Hematopoietic multipotent progenitor cell (in vitro differentiated cells): ENCODE measurements at places on chromosomes 6 and 20. TPM values are rescaled to one million over a fixed set of nuclear protein-coding genes. Genes with fewer than 3 reads are reported as not detected.

GRCh38 chr6:81894306-81894705 lies 141.8 kb upstream of the TENT5A start:
- no peak for DNase-seq

DNA sequence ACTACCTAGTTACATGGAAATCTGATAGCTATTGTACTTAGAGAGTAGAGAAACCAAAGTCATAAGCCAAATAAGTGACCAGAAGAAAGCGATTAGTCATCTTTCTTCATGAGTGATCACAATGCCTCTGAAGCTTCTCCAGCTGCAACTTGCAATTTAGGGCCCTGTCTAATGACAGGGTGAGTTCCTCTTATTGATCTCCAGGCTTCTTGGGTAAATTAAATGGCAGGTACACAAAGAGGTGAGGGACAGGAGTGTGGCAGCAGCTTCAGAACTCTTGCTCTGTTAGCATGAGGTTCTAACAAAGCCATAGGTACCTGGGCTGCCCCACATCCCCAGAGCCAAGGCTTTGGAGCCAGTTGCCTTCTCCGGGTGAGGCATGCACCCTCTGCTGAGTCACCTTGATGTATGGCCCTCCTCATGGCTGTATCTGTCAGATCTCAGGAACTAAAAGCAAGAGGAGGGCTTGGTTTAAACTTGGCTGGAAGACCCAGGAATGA lies 60.8 kb downstream of the PRDM1 start:
- DNase-seq, result no peak

DNA sequence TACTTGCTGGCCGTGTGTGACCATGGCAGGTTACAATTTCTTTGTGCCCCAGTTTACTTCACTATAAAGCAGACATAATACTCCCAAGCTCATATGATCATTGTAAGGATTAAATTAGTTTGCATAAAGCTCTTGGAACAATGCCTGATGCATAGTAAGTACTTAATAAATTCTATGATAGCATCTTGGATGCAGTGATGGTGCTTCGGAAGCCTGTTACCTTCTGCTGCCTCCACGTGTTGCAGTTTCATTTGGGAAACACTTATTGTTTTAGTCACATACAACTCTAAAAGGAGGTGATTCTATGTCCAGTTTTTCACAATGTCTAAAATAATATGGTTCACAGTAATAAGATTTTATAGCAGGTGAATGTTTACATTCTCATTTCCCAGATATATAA lies 343.9 kb downstream of the NRN1 start:
- DNase-seq, result no peak

Gene RBM24
- total RNA-seq, result under 0.01 TPM

DNA sequence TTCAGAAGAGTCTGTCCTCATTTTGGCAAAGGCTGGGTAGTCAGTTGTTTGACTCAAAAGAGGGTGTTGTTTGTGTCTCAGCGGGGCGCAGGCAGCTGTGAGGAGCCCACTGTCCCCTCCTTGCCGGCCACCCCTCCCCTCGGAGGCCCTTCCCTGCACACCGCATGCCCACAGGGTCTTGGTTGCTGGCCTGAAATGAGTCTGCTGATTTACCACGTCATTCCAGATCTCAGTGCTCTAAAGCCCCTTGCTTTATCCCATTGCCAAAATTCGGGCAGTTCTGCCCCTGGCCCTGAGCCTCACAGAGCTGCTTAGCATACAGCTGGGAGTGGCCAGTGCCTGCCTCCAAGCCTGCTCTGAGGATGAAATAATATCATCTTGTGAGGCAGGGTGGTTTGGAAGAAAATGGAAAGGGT lies 220.7 kb downstream of the UST start:
- DNase-seq, result no peak

DNA sequence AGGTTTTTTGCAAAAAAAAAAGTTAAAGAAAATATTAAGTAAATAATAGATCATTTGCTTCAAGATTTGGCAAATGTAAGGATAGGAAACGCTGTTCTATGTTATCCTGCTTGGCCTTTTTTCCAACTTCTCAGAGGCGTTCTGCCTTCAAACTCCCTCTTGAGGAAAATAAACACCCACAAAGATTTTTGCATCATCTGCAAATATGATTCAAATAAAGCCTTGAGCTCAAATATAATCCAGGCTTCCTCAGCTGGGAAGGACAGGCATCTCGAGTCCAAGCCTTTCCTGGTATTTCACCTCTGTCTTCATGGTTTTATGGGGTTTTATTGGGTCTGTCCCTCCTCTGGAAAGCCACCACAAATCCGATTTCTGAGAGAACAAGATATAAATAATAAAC lies 67.7 kb upstream of the PTPN1 start:
- no peak for DNase-seq

- DNase-seq, result no peak
These were observed 331.8 kb downstream of the PRL start for GRCh38 chr6:21965016-21965415.

Gene C20orf141
- total RNA-seq, result not detected

Gene KCTD20
- total RNA-seq, result 49.3 TPM

GRCh38 chr6:108677894-108678293 lies 117.2 kb downstream of the FOXO3 start:
- no peak for DNase-seq

DNA sequence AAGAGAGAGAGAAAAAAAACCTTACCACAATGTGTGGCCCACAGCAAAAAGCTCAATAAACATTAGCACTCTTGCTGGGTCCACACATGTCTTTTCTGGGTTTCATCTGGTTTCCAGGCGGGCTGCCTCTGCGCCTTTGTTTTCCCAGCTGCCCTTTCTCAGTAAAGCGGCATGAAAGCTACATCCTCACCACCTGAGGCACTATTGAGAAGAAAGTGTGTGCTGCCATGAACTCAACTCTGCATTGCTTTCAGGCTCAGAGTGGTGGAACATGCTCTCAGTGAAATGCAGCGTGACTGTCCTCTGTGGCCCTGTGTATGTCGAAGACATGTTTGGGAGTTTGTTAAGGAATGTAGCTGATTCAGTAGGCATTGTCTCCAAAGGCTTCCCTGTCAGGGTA lies 102.3 kb downstream of the LYRM2 start:
- no peak for DNase-seq

Gene BANF2
- not detected for total RNA-seq

DNA sequence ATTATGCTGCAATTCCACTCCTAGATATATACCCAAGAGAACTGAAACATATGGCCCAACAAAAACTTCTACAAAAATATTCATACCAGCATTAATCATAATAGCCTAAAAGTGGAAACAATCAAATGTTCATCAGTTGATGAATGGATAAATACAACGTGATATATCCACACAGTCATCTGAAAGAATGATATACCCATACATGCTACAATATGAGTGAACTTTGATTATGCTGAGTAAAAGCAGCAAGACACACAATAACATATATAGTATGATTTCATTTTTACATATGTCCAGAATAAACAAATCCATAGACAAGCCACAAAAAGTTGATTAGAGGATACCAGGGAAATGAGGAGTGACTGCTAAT lies 30.7 kb downstream of the CDK19 start:
- no peak for DNase-seq

DNA sequence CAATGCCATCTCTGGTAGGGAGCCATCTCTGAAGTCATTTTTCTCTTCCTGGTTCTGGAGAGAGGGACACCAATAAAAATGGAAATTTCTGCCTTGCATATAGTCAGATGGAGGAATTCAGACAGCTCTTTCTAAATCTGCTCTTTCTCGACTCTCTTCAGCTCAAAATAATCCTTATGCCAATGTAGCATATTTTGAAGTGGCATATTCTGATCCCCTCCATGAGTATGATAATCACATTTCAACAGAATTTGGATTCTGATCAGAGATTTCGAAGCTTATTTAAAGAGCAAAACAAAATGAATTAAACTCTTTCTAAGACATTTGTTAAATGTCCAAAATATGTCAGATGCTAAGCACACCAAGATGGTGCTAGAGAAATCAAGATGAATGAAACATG lies 267.1 kb upstream of the BTBD3 start:
- DNase-seq, result no peak

GRCh38 chr6:109031416-109031815 lies 63.2 kb downstream of the SESN1 start:
- no peak for DNase-seq

GRCh38 chr6:78942446-78942845 lies 75.1 kb downstream of the IRAK1BP1 start:
- DNase-seq, result no peak

- DNase-seq, result peak; percentile 67
These were observed 66.6 kb downstream of the PREX1 start for GRCh38 chr20:48761023-48761785.

Gene CDSN
- total RNA-seq, result under 0.01 TPM

DNA sequence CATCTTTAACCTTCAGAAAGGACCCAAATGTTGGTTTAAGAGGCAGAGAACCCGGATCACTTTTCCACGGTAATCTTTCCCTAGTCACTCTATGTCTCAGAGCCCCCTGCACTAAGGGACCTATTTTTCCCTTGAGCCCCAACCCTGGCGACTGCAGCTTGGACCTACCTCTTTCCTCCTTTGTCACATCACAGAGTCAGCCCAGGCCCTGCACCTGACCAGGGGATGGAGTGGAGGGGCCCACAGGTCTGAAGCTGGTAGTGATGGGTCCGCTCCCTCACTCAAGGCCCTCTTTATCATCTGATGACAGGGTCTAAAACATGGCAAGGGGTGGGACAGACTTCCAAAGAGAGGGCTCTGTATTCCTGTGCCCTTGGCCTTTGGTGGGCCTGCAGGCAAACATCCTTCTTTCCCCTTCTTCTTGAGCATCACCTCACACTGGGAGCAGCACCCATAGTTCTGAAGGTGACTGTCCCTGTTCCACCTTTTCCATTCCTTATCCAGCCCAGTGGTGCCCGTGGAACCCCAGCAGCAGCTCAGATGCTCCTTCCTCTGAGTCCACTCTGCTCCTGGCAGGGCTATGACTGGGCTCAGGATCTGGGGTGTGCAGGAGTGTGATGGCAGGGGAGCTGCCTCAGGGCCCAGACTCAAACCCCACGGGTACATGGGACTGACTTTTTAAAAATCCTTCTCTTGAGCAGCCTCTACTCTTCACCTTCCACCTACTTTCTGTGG lies 6.3 kb downstream of the RAET1L start:
- DNase-seq, result no peak

DNA sequence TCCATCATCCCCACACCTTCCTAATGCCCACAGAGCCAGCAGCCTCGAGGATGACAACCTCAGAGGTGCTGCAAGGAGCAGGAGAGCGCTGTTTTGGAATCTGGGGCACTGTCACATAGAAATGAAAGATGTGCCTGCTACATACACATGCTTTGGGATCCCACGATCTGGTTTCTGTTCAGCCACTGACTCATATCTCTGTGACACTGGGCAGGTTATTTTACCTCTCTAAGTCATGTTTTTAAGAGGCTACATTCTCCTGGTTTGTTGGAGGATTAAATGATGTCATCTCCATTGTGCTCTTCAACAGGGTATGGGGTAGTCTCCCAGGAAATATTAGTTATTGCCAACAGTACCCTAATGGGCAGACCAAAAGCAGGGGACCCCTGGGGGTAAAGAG lies 32.6 kb upstream of the TAB2 start:
- DNase-seq, result no peak

- DNase-seq, result no peak
These were observed 1.3 kb downstream of the FLOT1 start for GRCh38 chr6:30741063-30741779.

Gene CFAP206
- under 0.01 TPM for total RNA-seq

DNA sequence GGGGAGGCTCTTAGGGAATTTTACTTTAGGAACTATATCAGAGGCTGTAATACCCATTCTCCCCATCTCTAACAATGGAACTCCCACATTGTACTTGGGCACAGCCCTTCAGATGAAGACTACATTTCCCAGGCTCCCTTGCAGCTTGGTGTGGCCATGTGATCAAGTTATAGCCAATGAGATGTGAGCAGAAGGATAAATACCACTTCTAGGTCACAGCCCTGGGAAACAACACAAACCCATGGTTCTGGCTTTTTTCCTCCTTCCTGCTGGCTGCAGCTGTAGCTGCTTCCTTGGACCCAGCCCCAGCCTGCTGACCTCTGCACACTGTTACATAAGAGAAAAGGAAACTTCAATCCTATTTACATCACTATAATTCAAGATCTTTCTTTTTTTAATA lies 445.9 kb upstream of the JARID2 start:
- peak; percentile 44 for DNase-seq

Gene LY6G6D
- total RNA-seq, result 1.6 TPM

DNA sequence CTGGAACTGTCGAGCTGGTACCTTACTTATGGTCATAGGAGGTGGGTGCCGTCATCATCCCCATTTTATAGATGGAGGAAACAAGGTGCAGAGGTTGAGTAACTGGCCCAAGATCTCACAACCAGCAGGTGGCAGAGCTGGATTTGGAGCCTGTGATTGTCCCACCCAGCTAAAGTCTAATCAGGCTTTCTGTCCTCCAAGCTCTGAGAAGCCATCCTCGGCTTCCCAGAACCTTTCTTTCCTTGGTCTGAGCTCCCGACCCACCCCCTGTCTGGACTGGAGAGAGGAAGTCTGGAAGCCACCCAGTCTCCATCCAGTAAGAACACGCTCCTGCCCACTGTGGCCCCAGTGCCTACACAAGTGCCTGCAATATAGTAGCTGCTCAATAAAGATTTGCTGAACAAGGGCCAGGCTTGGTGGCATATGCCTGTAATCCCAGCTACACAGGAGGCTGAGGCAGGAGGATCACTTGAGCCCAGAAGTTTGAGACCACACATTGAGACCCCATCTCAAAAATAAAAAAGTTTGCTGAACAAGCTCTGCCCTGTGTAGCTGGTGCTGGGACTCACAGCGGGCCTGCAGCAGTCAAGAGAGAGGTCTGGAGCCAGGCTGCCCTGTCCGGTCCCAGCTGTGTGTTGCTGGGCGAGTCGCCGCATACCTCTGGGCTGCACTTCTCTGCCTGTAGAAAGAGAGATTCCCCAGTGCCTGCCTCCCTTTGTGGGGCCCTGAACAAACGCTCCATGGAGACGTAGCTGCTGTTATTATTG lies 32.5 kb upstream of the DLGAP4 start:
- no peak for DNase-seq

DNA sequence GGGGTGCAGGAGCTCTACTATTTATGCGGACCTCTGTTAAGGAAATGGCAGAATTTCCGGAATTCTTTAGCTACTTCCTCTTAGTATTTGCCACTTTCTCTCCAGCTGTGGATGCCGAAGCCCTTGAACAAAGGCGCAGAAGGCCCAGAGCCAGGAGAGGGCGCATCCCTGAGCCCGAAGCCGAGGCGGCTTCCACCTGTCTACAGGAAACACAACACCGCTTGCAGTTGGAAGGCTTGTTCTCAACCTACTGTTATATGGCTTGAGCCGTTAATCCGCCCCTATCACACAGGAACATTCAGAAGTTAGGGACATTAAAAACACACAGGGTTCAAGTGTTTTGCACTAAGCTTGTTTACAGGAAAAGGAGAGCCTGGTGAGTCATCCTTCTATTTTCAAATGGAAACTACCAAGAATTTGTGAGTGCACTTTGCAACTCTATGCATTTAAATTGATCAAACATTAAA lies 417.1 kb downstream of the BCKDHB start:
- no peak for DNase-seq
